Activated T-cell treated with anti-CD3 and anti-CD28 coated beads for 4 hours (primary cell): ENCODE measurements at places on chromosomes 6 and 20.

- no peak for DNase-seq
Measured at GRCh38 chr6:83462524-83462923, 31.7 kb upstream of the ME1 start.

DNA sequence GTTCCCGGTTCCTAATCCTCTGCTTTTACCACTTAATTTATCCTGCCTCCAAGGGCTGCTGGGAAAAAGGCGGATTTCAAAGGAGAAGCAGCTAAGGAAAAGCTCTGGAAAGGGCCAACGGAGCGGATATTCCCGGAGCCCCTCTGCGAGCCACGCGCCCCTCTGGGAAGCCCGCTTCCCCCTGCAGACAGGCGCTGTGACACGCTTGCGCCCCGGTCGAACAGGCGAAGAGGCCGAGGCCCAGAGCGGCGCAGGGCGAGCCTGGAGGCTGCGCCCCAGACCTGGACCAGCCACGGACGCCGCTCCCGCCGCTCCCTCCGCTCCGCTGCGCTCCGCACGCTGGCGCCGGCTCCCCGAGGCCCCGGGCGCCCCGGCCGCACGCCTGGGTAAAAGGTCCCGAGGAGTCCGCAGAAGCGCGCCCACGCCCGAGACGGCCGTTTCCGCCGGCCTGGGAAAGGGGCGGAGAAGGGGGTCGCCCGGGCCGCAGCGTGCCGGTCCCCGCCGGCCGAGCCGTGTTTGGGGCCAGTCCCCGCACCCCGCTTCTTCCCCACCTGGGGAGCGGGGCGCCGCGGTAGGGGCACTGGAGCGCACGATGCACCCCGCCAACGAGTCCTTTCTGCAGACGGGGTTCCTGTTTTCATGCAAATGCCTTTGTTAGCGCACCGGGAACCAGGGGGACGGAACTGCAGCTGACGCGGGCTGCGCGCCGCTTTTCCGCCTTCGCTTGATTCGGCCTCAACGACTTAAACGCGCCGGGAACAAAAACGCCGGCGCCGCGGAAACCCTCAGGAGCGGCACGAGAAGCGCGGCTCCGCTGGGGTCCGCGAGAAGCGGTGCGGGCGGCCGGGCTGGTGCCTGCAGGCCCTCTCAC is 91.9 kb upstream of the SIRPA start:
- DNase-seq: no peak

DNA sequence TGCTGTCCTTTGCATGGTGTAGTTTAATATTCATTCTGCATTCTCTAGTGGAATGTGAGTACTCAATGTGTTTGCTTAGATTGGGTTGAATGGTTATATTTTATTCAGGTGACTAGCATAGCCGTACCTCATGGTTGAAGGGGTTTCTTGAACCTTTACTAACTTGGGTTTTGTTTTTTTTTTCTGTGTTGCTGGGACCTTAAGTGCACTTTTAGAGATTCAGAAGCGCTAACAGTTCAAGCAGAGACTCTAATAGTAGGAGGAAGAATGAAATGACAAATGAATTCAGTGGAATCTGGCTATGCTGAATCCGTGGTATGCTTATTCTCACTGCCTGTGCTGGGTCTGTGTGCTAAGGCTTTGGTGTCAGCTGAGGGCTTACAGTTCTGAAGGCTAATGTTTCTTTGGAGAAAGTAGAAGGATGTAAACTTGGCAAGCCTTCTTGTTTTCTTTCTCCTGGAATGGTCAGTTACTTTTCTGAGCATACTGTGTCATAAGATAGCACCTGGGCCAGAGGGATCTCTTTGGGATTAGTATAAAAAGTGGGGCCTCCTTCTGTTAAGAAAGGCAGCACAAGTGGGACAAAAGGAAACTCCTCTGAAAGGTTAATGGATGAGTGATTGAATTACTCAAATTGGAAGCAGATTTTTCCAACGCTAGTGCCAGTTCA is 28.7 kb downstream of the RNF144B start:
- DNase-seq: no peak

GRCh38 chr20:35618263-35619131 is 2.9 kb downstream of the SPAG4 start:
- no peak for DNase-seq

GRCh38 chr6:36756786-36757185 is 59.2 kb downstream of the RAB44 start:
- DNase-seq: no peak

DNA sequence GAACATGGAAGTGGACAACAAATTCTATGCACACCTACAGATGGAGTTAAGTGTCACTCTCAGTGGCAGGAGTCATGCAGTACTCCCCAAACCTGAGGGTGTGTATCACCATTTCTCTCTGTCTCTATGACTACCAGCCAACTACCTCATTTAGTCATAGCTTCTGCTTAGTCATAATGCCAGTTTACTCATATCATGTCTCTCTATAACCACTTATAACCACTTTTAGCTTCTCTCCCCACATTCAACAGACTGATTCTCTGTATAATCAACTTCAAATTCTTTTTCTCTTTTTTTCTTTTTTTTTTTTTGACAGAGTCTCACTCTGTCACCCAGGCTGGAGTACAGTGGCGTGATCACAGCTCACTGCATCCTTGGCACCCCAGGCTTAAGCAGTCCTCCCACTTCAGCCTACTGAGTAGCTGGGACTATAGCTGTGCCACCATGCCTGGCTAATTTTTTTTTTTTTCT is 13.8 kb upstream of the GTF3C6 start:
- DNase-seq: no peak

GRCh38 chr6:104462811-104463599 is 396.7 kb downstream of the HACE1 start:
- DNase-seq: no peak

DNA sequence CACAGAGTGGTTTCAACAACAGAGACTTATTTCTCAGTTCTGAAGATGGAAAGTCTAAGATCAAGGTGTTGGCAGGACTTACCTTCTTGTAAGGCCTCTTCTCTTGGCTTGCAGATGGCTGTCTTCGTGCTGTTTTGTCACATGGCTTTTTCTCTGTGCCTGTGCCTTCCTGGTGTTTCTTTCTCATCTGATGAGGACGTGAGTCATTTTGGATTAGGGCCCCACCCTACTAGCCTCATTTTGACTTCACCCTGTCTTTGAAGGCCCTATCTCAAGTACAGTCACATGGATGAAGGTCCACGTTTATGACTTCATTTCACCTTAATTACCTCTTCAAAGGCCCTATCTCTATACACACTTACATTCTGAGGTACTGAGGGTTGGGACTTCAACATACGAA is 41.4 kb upstream of the LAMA2 start:
- DNase-seq: no peak

DNA sequence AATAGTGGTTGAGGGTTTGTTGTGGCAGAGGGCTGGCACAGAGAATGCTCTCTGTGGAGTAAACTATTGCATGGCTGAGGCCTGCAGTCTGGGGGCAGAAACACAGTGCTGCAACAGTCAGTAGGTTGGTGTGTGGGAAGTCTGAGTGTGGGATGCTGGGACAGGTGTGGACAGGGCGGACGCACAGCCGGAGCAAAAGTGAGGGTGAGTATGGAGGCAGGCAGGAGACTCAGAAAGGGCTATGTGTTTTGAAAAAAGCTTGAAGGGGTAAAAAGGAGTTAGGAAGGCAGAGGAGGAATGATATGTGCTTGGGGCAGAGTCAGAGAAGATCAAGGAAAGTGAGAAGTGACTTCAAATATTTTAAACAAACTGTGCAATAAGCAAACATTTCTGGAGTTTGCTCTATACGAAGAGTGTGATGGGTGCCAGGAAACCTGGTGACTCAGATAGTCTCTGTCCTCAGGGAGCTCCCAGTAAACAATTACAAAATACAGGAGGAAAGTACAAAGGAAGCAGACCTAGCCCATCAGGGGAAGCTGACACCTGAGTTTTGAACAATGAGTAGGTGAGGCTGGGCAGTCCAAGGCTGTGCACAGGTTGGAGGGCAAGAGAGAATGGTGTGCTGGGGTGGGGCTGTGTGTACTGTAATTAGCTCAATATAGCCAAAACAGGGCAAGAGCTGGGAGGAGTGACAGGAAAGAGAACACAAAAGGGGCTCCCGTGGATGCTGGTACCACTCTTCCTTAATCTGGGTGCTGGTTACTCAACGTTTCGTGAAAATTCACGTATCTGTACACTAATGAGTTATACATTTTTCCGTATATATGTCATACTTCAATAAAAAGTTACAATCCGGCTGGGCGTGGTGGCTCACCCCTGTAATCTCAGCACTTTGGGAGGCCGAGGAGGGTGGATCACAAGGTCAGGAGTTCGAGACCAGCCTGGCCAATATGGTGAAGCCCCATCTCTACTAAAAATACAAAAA is 55.2 kb downstream of the PIGU start:
- DNase-seq: no peak

DNA sequence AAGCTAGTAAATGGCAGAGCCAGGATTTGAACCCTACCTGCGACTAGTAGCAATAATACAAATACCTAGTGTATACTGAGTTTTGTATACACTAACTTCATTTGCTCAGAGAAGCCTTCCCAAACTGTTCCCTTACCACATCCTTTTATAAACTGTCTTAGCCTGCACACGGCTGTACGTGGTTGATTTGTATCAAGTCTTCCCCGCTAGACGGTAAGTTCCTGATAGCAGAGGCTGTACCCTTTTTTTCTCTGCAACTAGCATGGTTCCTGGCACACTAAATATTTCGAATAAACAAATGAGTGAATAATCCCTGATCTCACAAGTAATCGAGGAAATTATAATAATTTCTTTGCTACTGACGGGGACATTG is 636 bp downstream of the RTF2 start:
- DNase-seq: no peak

GRCh38 chr6:6660339-6661045 is 72.0 kb downstream of the LY86 start:
- no peak for DNase-seq

DNA sequence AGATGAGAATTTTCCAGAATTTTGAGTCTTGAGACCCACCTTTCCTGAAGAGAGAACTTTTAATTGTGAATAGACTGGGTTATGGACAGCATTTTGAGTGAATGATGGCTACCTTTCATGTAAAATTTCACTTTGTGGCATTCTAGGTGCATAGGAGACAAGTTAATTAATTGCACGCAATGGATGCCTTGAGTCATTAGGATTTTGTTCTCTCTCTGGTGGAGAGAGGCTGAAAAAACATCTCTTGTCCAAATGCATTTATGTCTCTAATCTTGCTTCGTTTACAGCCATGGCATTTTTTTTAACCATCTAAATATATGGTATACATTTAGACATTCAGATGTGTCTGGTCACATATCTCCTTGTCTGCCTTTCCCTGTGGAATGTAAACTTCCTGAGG is 3.1 kb downstream of the RHAG start:
- DNase-seq: no peak

- no peak for DNase-seq
Measured at GRCh38 chr6:2522521-2522920, 228.2 kb downstream of the MYLK4 start.

DNA sequence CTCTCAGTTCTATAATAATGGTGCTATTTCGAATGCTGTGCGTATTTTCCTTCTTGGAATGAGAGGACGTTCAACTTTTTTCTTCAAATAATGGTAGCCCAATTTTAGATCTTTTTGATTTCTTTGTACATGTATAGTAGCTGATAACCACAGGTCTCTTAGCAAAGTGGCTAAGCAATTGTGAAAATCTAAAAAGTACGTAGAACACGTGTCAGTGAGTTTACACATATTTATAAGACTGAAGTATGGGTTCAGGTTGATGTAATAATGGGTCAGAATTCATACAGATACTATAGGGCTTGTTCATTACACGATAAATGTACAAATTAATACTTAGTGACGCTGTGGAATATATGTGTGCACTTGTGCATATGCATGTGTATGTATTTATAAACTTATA is 1.3 kb downstream of the SMIM13 start:
- DNase-seq: no peak

- DNase-seq: no peak
Measured at GRCh38 chr6:42095094-42095493, 44.8 kb downstream of the TAF8 start.

DNA sequence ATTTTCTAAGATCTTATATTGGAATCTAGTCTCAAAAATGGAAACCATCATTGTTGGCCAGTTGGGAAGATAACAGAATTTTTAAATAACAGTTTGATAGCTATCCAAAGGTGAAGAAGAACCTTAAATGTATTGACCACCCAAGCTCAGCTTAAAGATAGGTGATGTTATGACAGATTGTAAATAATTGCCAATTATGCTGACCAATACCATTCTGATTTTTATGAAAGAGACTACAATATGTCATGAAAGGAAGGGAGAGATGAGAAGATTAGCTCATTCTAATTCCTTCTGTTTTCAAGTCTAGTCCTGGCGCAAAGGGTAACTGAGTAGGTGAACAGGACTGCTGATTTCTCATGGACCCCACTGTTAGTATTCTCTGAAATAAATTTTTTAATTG is 5.7 kb upstream of the TAB2 start:
- DNase-seq: no peak

DNA sequence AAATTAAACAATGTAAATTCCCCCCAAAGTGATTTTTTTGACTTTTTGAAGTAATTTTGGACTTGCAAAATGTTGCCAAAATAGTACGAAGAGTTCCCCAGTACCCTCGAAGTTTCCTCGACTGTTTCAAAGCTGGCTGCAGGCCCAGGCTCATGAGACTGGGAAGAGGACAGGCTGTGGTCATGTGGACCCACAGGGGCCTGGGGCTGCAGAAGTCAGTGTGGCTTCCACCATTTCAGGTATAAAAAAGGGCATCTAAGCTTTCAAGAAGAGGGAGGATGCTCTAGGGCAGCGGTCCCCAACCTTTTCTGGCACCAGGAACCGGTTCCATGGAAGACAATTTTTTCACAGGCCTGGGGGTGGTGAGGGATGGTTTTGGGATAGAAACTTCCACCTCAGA is 75.0 kb downstream of the PTPN1 start:
- DNase-seq: no peak

GRCh38 chr6:17448165-17448564 is 54.8 kb downstream of the CAP2 start:
- DNase-seq: no peak

DNA sequence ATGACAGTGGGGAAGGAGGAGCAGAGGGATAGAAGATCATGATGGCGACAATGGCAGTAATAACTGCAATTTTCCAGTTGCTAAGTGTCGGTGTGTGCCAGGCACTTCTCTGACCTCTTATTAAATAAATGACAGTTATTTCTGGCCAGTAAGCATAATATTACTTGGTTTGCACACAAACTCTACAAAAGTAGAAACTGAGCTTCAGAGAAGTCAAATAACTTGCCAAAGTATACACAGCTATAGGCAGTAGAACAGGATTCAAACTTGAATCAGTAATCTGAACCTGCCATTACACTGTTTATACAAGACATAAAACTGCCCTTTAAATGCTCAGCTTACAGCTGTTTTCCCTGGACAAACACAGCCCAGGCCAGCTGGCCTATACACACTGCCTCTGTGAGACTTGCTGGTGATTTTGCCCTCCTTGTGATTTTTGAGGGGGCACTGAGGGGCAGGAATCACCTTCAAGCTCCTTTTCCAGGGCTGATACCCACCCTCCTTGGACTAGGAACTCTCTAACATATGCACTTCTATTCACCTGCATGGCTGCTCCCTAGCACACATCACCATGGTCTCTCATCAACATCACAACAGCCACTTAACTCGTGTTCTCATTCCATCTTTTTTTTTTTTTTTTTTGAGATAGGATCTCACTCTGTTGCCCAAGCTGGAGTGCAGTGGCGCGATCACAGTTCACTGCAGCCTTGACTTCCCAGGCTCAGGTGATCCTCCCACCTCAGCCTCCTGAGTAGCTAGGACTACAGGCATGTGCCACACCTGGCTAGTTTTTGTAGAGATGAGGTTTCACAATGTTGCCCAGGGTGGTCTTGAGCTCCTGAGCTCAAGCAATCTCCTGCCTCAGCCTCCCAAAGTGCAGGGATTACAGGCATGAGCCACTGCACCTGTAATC is 63.6 kb downstream of the SLC23A2 start:
- DNase-seq: no peak

- no peak for DNase-seq
Measured at GRCh38 chr6:46903175-46903574, 18.6 kb downstream of the ADGRF5 start.

- DNase-seq: no peak
Measured at GRCh38 chr6:98124171-98124570, 710.2 kb upstream of the POU3F2 start.
